Suppressor macrophage (primary cell): ENCODE measurements at places on chromosomes 5 and 9.

GRCh38 chr9:16419124-16419523 lies 451.3 kb downstream of the BNC2 start:
- no peak for DNase-seq

DNA sequence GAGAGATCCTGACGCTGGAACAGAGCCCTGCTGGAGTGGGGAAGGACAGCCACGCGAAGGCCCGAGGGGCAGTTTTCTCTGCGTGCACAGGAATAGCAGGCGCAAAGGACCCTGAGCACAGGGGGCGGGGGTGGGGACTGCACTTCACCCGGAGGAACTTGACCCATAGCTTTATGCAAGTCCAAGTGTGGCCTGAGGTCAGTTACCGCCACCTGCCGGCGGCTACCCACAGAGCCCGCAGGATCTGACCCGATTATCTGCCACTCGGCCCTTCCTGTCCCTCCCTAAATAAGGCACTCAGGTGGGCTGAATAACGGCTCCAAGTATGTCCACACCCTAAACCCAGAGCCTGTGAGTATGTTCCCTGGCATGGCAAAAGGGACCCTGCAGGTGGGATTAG lies 65.4 kb upstream of the FCN1 start:
- DNase-seq = peak; percentile 68

- DNase-seq = no peak
Measured at GRCh38 chr5:107253246-107253645, 417.5 kb downstream of the EFNA5 start.

DNA sequence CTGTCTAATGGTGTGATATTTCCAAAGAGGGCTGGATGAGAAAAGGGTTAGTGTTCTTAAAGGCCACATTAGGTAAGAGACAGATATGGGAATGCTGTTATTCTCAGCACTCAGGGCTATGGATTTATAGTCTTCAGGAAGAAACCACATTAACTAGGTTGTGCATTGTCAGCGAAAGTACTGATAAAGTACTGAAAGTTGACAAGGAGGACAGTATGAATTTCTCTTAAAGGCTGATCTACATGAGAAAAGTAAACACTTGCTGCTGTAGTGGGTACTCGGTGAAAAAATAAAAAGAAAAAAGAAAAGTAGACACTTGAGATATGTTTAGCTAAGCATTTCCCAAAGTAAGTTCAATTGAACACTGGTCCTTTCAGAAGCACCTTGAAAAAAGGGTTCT lies 381.0 kb upstream of the RPS23 start:
- DNase-seq = no peak

DNA sequence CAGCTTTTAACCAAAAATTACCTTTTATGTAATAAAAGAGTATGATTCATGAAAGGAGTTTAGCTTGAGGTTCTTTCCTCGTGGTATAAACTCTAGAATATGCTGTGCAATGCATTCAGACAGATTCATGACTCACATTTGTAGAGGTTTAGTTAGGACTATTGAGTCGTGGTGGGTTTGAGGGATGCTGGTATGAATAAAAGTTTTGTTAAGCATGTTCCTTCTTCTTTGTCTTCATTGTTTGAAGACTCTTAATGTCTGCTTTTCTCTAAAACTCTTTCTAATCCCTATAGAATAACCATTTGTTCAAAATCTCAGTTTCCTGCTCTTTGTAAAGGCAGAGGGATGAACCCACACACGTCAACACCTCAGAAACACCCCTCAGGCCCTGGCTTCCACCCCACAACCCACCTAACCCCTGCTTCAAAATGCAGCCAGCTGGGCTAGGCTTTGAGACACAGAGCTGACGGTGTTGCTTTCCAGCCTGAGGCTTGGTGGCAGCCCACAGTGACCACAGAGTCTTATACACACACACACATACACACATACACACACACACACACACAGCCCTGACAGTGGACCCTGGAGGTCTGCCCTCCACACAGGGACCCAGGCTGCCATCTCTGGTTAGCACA lies 69.0 kb upstream of the IRX1 start:
- no peak for DNase-seq

- DNase-seq = peak; percentile 74
Measured at GRCh38 chr5:78530342-78531096, 118.1 kb downstream of the LHFPL2 start.

- no peak for DNase-seq
Measured at GRCh38 chr5:110916381-110917049, 155.0 kb upstream of the TSLP start.

DNA sequence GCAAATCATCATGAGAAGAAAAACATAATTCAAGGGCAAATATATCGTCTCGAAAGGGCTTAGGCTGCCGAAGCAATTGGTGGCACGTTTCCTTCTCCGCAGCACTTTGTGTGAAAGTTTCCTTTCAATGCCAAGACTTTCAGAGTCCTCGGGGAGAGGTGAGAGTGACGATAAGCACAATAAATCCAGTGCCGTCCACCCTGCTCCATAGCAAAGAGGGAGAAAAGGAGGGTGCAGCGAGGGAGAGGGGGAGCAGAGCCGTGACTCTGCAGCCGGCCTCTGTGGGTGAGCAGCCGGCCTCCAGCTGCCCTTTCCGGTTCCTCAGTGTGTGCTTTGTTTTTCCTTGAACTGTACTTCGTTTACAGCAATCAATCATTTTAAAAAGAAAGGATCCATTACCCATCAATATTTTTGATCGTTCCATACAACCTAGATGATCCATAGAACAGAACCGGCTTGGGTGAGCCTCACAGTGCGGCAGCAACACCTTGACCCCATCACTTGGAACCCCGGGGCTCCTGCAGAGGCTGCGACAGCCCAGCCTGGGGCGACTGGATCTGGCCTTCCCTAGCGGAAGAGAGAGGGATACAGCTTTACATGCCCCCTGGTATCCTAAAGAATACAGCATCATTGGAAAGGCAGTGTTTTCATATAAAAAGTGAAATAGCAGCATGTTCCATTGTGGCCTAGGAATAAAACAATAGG lies 247.0 kb upstream of the IRX4 start:
- DNase-seq = no peak

- peak; percentile 82 for DNase-seq
Measured at GRCh38 chr9:126805554-126806262, 868 bp downstream of the ZBTB43 start.

DNA sequence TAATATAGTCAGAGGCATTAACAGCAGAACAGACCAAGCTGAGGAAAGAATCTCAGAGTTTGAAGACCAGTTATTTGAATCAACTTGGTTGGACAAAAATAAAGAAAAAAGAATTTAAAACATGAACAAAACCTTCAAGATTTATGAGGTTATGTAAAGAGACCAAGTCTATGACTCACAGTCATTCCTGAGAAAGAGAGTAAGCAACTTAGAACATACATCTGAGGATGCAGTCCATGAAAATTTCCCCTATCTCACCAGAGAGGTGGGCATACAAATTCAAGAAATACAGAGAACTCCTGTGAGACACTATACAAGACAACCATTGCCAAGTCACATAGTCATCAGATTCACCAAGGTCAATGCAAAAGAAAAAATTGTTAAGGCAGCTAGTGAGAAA lies 17.4 kb upstream of the C9orf72 start:
- no peak for DNase-seq

- DNase-seq = no peak
Measured at GRCh38 chr5:178221853-178222252, 10.7 kb downstream of the PHYKPL start.

- peak; percentile 90 for DNase-seq
Measured at GRCh38 chr5:175638305-175638704, 19.6 kb upstream of the HRH2 start.

DNA sequence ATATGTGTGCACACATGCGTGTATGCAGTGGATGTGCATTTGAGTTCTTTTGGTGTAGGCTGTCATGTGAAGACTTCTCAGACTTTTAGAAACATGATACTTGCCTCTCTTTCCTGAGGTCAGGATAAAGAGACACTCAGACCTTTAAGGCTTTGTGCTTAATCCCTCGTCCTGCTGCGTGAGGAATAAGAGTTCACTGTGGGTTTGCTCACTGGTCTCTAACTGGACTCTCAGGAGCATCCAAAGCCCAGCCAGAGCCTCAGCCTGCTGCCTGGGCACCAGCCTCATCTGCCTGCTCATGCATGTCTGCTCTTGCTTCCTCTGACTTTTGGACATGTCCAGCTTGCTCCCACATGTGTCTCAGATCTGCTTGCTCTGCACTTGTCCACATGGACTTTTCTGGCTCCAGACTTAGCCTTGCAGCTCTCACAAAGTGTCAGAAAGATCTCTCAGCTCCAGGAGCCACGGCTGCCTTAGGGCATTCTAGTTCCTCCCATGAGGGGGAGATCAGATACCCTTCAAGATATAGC lies 65.1 kb upstream of the ZNF366 start:
- DNase-seq = no peak

- DNase-seq = no peak
Measured at GRCh38 chr9:96245399-96245798, 56.6 kb downstream of the HSD17B3 start.

- no peak for DNase-seq
Measured at GRCh38 chr9:100999906-101000544, 28.5 kb upstream of the PLPPR1 start.

DNA sequence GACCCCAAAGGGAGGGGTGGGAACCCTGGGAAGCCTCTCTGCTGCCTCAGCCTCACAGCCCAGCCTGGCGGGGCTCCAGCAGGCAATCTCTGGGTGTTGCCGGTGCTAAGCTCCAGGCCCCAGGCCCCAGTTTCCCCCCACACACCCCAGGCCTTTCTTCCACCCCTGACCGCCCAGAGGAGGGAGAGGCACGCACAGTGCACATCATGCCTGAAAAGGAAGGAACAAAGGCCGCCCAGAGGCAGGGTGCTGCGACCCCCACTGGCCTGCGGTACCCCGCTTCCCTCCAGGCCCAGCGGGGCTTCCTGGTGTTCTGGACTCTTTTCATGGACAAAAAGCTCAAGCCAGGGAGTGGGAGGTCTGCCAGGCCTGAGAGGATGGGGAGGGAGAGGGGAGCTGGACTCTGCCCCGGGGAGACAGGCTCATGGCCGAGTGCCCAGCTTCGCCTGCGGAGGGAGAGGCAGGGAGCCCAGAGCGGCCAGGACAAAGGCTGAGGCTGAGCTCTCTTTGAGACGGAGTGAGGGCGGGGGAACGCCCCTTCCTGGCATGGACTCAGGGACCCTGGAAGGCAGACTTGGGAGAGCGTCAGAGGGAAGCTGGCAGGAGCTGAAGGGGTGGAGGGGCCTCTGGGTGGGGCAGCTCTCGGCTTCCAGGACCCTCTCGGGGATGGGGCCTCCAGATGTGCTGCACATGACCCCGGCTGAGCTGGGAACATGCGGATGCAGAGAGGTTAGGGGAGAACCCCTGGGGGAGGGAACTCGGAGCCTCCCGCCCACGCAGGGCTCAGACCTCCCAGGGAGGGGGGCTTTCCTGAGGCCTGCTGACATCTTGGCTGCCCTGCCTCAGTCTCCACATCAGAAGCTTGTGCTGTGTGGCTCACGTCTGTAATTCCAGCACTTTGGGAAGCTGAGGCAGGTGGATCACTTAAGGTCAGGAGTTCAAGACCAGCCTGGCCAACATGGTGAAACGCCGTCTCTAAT lies 1.8 kb upstream of the ENTPD2 start:
- no peak for DNase-seq

- peak; percentile 43 for DNase-seq
Measured at GRCh38 chr9:88781628-88782391, 209.5 kb upstream of the S1PR3 start.

GRCh38 chr5:132313961-132314432 lies 19.8 kb downstream of the SLC22A4 start:
- DNase-seq = no peak

DNA sequence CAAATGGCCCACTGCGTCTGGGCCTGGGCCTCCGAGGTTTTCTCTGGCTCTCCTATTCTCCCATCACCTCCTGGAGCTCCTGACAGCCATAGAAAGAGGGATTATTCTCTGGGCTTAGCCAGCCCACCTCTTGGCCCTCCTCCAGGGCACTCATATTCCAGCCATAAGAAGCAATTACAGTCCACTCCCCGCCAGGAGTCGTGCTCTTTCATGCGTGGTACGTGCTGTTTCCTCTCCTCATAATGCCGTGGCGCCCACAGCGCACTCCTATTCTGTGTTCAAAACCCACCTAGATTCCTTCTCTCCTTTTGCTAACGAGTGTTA lies 240.8 kb upstream of the ZNF462 start:
- DNase-seq = no peak

DNA sequence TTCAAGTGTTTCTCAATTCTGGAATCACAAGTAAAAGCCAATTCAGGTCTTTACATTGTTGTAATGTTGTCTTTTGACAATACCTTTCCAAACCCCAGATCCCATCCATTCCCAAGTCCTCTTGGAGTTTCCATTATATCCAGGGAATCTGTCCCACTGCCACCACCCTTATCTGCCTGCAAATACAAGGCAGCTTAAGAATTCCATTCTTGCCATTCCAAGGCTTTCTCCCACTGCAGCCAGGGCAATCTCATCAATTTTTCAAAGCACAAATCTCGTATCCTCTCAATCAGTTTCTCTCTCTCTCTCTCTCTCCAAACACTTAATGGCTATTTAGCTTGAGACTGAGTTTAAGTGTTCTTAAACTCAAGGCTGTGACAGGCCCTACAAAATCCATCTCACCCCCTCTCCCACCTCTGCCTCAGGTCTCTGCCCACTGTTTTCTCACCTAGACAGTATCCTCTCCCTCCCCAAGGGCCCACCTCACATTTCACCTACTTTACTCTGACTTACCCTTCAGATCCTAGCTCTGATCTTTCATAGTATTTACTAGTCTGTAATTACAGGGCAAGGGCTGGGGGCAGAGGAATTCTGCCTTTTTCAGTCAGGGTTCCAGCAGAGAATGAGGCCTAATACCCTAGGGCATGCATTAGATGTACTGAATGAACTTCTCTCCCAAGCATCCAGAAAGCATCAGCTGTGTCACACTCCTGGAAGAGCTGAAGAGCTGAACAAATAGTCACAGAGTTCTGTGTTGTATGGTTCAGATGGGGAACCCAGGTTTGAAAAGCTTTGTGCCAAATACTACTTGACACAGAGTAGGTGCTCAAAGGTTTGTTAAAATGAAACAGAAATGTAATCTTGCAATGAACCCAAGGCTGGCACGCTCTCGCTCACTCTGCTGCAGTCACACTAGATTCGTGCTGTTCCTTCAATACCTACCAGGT lies 46.0 kb downstream of the RAPGEF1 start:
- DNase-seq = no peak

- DNase-seq = no peak
Measured at GRCh38 chr9:20030671-20031070, 241.8 kb upstream of the SLC24A2 start.

DNA sequence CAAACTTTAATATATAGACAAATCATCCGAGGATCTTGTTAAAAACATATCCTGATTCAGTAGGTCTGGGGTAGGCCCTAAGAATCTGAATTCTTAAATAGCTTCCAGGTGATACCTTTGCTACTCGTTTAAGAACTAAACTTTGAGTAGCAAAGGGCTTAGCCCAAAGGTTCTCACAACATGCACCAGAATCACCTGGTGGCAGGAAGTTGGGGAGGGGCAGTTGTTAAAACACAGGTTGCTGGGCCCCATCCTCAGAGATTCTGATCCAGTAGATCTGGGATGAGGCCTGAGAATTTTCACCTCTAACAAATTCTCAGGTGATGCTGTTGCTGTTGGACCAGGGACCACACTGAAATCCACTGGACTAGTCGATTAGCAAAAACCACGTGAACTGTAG lies 20.0 kb upstream of the RGMB start:
- DNase-seq = no peak
